T-cell (primary cell): ENCODE measurements at places on chromosomes 12 and 14.

GRCh38 chr14:104805941-104806624 lies 5.2 kb downstream of the ZBTB42 start:
- DNase-seq, result no peak

DNA sequence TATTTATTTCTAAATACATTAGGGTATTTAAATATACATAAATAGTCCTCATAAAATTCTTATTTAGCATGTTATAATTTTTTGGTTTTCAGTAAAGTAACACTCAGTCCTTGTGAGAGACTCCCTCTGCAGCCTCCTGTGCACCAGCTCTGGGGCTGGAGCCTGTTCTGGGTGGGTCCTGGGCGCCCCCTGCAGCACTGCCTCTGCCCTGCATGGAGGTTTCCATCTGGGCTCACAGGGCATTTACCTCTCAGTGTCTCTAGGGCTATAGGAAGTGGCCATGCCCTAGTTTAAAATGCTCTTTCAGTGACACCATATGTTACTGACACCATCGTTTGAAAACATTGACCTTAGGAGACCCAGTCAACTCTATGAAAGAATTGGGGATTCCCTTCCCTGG lies 1155.2 kb downstream of the TMEM121 start:
- no peak for DNase-seq

DNA sequence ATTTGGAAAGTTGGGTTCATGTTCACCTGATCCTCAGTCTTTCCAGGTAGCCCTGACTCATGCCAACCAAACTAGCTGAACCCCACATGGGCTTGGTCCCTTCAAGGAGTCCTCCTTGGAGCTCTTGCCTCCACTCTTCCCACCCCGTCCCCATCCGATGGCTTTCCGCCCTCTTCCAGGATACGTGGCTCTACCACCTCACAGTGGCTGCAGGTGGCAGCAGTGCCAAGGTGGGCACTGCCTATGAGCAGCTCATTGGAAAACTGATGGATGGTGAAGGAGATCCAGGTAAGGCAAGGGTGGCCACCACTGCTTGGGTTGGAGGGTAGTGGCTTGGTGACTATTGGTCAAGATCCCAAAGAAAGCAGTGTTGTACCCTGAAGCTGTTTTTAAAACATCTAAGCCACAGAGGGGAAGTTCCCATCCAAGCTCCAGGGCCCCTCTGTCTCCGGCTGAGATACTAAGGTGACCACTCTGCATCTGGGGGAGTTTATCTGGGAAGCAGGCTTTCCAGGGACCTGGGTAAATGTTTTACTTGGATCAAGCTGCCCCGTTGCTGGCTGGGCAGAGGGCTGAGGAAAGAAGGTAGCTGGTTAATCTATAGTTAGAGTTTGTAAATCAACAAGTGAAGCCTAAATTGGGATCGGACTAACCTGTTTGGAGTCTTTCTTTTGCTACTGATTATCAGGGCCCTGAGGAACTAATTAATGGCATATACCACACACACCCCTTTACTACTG lies 23.7 kb downstream of the PIGH start:
- no peak for DNase-seq

GRCh38 chr12:131943389-131943788 lies 6.4 kb upstream of the EP400 start:
- no peak for DNase-seq

DNA sequence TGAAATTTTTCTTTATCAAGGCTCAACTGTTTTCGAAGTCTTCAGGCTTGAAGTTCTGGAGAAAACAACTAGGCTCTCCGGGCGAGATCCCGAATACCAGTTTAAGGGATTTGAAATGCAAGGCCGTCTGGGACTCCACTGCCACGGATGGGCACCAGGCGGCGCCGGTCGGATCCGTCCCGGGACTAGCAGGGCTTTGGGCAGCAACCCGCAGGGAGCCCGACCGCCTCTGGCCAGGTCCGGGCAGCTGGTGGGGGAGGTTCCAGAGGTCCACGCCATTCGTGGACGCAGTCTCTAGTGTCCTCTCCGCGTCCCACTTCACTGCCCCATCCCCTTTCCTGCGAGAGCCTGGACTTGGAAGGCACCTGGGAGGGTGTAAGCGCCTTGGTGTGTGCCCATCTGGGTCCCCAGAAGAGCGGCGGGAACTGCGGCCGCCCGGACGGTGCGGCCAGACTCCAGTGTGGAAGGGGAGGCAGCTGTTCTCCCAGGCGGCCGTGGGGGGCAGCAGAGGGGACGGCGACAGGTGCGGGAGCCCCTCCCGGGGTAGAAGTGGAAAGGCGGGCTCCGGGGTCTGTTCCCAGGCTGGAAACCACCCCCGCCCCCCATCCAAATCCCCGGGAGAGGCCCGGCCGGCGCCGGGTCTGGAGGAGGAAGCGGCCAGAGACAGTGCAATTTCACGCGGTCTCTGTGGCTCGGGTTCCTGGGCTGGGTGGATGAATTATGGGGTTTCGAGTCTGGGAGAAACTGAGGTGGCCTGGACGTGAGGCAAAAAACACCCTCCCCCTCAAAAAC lies 838 bp upstream of the ERBB3 start:
- DNase-seq, result peak; percentile 23

DNA sequence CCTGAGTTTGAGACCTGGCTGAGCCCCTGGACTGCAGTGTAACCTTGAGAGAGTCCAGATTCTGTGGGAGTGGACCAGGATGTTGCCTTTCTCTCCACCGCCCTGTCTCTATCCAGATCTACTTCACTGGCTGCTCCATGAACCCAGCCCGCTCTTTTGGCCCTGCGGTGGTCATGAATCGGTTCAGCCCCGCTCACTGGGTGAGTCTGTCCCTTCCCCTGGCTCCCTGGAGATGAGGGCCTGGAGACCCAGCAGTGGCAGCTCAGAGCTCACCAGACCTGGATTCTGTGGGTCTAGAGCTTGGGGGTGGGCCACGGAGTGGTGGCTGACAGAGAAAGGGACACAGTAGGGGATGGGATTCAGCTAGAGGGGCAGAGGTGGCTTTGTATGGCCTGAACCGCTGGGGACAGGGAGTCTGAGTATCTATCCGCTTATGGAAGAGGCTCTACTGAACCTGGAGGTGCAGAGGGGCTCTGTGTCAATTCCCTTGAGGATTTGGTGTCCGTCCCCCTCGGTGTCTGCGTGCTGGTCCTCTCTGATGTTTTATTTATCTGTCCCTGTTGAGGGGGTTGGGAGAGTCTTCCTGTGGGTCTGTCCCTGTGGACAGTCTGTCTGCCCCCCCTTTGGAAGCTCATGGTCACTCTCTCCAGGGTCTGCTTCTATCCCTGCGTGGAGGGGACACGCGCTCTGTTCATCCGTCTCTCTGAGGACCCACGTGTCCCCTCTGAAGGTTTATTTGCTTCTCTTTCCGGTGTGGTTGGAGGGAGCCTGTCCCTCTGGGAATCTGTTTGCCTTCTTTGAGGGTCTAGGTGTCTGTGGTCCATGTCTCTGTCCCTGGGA lies 2.5 kb downstream of the AQP5 start:
- DNase-seq, result no peak

GRCh38 chr14:23164250-23164649 lies 19.2 kb downstream of the SLC7A8 start:
- no peak for DNase-seq

DNA sequence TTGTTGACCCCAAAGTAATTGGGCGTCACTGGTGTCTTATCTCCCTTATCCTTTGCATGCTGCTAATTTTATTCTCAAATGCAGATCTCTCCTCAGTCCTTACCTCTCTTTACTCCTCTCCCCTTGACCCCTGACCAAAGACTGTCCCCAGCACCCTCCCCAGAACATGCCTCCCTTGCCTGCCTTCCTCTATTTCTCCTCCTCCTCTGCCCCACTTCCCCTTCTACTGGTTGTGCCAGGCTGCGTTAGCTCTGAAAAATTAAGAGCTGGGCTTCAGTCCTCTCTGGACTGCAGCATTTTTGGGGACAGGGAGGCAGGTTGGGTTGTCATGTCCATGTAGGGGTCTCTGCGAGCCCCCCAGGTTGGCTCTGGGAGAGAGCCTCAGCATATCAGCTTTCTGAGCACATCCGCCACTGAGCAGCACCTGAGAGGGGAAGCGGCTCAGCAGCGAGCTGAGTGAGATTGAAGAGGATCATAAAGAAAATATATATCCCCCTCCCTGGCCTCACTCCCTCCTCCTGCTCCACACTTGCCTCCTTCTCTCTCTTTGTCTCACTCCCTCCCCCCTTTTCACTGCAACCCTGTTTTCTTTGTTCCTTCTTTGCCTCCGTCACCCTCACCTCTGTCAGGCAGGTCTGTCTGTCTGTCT lies 6.4 kb upstream of the CISTR start:
- no peak for DNase-seq

DNA sequence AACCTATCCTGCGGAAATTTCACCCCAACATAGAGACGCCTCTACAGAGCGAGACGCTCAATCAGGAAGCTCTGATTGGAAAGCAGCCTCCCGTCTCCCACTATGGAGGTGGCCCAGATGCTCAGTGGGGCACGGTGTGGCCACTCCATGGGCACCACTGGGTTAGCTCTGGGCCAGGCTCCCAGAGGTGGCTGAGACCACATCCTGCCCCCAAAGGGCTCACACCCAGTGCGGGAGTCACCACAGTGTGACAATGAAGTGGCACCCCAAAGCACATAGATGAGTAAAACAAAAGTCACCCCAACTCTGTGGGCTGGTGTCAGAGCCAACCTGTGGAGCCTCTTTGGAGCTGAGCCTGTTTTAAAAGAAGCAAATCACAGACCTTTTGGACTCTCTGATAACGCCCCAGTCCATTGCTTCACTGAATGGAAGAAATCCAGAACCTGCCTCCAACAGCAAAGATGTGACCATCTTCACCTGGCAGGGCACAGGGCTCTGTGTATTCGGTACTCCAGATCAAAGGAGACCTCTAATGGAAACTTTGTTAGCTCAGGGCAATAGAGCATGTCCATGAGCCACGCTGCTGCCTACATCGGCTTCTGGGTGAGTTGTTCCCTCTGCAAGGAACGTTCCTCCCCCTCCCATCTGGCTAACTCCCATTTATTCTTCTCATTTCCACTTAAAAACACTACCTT lies 19.6 kb downstream of the CLMN start:
- no peak for DNase-seq

GRCh38 chr14:92595267-92595666 lies 81.7 kb downstream of the RIN3 start:
- DNase-seq, result no peak

GRCh38 chr14:24938593-24938992 lies 111.4 kb downstream of the STXBP6 start:
- no peak for DNase-seq

GRCh38 chr12:63821781-63822251 lies 22.7 kb upstream of the SRGAP1 start:
- DNase-seq, result no peak

- DNase-seq, result no peak
Observed at GRCh38 chr14:93330609-93331000, 2.2 kb downstream of the BTBD7 start.

DNA sequence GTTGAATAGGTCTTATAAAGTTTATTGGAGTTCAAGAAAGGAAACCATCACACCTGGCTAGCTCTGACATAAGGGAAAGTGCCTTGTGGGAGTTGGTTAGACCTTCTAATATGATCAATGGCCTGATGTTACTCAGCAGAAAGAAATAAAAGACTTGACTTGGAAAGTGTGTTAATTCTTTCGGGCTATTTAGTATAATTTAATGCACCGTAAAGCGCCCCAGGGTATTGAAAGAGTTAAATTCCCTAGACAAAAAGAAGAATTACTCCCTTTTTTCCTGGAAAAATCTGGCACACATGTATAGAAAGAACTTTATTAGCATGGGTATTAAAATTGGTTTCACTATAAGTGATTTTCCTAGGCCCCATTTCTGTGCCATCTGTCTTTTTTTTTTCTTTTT lies 1125.7 kb upstream of the FLRT2 start:
- DNase-seq, result no peak

DNA sequence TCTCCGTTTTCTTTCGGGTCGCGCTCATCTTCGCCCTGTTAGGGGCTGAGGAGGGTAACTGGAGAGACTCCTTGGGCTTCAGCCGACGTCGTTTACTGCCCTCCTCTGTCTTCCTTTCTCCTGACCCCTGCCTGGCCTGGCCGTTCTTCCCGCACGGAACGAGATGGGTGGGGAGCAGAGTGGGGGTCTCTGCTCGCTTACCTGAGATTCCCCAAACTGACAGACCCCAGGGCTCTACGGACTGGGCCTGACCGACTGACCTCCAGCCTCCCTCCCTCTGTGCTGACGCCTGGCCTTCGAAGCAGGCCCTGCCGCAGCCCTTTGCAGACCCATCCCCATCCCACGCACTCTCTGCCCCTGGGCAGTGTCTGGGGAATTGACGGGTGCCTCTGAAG lies 439 bp downstream of the GOLGA5 start:
- DNase-seq, result no peak

DNA sequence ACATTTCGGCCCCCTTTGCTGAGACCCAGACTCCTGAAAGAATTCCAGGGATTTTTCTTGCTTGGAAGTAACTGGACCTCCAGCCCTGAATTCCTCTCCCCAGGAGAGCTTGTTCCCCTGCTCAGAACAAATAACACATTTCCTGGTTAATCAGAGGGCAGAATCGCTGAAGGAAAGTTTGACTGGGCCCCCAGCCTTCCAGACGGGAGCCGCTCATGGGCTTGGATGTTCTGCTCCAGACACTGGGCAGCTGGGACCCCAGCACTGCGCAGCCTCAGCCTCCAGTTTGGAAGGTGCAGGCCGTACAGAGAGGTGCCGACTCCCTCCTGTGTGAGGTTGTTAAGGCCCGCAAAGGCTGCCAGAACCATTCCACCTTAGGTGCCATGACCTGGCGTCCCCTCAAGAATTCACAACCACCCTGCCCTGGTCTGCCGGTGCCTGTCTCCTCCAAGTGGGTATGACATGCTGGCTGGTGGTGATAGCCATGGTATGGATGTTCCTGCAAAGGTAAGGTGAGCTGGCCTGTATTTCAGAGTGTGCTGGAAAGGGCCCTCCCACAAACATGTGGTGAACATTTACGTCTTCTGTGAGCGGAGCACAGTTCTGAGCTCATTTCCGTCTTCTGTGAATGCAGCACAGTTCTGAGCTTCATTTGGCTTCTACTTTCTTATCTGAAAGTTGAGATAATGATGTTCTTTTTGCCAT lies 5.1 kb upstream of the LTBP2 start:
- DNase-seq, result no peak

DNA sequence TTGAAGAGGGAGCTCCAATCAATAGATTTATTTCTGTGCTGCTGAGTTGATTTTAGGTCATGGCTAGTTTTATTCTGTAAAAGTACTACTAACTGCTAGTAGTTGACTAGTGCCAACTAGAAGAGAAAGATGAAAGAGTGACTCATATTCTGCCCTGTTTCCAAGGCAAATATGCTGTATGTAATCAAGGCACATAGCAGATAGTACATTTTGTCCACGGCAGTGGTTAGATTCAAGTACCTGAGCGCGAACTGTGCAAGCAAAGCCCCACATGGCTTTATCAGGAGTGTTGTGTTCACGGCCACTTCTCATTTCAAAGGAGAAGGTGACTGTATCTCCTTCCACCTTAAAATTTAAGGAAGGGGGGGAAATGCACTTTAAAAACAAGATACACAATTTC lies 126.8 kb downstream of the TRAFD1 start:
- no peak for DNase-seq

- DNase-seq, result peak; percentile 40
Observed at GRCh38 chr14:106209755-106210154, 683.4 kb downstream of the TMEM121 start.

GRCh38 chr14:86035882-86036281 lies 505.9 kb downstream of the FLRT2 start:
- DNase-seq, result no peak
